Stimulated activated CD8-positive, alpha-beta memory T cell treated with anti-CD3 and anti-CD28 coated beads, Interleukin-7, amount 100 ng/mL, for 1 hour (primary cell): ENCODE measurements at places on chromosomes 1 and 21.

GRCh38 chr1:21089731-21090130 is 87.0 kb downstream of the EIF4G3 start:
- DNase-seq, result no peak

GRCh38 chr1:47617381-47618221 is 179.8 kb downstream of the FOXD2 start:
- no peak for DNase-seq

GRCh38 chr1:47685763-47686066 is 247.9 kb downstream of the FOXD2 start:
- DNase-seq, result no peak

DNA sequence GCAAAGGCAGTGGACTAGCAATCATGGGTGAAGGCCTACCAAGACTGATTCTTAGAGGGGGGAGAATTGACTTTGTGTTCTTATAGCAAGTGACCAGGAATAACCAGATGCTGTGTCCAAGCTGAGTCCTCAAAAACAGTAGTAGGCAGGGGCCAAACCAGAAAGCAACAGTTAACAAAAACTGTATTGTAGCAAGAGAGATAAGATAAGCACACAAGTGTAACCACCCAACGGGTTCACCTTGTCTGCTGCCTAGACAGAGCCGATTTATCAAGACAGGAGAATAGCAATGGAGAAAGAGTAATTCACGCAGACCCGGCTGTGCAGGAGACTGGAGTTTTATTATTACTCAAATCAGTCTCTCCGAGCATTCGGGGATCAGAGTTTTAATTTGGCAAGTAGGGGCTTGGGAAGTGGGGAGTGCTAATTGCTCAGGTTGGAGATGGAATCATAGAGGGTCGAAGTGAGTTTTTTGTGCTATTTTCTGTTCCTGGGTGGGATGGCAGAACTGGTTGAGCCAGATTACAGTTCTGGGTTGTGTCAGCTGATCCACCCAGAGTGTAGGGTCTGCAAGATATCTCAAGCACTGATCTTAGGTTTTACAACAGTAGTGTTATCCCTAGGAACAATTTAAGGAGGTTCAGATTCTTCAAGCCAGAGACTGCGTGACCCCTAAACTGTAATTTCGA is 8.3 kb upstream of the CSRP1 start:
- no peak for DNase-seq

DNA sequence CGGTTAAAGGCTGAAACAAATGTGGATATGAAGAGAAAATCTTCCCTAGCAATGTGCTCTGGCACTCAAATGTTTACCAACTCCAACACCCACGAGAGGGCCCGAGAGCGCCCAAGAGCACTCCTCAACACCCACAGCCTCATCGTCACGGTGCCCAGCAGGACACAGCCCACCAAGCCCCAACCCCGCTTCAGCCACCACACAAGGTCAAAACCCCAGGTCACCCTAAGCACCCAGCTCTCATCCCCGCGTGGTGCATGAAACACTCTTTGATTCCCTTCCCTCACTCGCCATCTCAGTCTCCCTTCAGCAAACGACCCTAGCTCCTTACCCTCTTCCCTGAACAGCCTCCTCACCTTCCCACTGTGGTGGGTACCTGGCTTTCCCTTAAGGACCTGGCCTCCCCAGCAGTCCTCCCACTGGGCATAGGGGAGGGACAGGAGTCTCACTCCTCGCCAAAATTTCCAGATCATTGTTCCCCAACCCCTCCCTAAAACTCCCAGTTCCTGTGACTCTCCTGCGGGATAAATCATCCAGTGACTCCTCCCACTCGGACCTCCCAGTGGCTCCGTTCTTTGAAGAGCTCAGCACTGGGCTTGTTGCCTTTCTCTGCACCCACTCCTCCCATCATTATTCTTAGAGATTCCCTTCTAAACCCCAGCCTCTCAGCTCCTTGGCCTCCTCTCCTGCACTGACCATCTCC is 170.4 kb upstream of the SYT6 start:
- no peak for DNase-seq

DNA sequence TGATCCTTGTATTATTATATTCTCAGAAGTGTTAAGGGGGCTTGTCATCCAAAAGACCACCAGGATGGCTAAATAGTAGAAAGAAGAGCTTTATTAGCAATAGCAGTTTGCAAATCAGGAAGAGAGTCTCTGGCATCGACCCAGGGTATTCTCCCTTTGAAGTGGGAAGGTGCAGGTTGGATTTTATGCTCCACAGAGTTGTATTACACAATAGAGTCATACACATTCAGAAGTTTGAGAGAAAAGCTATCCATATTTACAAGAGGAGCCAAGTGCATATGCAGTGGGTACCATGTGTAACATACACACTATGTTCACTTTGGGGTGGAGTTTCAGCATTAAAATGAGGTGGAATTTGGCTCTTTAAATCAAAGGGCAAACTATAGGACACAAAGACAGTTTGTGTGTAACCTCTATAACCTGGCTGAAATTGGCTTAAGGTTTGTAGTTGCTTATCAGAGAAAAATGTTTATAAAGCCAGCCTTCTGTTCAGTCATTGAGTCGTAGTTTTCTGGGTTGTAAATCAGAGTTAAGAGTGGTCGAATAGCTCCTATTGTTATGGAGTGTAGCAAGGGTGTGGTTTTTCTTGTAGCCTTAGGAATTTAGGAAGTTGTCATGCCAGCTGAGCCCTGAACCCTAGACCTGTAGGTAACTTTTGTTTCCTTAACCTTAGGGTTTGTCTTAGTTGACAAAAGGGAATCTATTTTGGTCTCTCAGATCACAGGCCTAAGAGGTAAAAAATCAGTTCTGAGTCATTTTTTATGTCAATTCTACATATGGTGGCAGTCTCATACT is 125.3 kb downstream of the DNM3 start:
- no peak for DNase-seq

- no peak for DNase-seq
Observed at GRCh38 chr1:38303843-38304242, 257.2 kb upstream of the POU3F1 start.

DNA sequence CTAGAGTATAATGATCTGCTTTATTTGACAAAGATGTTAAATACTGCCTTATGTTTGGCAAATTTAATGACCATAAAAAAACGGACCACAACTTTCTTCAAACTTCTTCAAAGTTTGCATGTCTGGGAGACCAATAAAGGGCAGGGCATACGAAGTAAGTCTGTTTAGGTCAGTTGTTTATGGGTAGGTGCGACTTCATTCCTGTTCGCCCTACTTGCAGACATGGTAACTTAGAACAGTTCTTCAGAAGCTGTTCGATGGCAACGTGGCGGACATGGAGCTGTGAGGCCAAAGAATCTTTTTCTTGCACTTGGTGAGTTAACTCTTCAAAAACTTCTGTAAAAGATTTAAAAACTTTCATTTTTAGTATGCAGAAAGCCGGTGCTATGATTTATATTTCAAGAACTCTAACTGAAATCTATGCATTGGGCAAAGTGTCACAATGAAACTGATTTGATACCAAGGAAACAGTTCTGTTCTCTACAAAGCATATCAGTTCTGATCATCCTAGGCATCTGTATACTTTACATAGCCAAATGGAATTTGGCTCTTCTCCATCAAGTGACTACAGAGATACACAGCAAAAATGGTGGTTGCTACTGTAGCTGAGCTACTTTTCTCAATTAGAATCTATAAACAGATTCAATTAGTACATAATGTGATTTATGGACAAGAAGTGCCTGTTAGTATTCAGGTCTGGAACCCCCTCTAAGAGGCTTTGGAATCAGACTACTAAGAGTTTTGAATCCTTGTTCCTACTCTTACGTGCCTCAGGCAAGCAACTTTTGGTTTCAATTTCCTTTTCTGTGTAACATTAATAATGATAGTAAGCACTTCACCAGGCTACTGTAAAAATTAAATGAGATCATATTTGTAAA is 25.7 kb downstream of the C21orf91 start:
- DNase-seq, result no peak

- DNase-seq, result no peak
Observed at GRCh38 chr1:66445492-66446181, 88.3 kb upstream of the SGIP1 start.

DNA sequence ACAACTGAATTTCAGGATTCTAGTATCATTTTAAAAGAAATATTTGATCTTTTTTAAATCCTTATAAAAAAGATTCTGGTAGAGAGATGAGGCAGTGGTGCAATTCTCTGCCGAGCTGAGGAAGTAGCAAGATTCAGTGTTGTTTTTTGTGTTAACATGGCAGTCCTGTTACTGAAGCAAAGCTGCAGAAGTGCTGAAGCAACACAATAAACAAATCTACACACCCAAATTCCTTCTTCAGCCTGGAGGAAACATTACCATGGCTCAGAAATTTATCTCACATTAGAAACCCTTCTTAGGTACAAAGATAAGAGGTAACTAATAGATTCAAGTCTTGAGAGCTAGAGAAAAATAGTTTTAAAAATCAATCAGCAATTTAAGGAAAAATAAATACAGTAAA is 216.0 kb downstream of the DENND1B start:
- DNase-seq, result no peak

DNA sequence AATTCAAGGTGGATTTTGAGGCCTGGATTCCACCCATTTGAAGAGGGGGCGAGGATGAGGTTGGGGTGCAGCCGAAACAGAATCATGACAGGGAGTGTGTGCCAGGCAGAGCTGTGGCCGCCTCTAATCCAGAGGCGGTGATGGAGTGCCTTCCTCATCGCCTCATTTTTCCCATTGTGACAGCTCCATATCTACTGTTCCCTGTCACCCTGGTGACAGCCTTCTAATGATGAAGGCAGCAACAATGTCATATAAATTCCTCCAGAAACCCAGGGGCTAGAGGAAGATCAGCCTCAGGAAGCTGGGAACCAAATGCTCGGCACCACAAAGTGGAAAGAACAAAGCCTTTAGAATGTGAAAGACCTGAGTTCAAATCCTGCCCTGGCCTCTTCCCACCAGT is 42.0 kb downstream of the LRRN2 start:
- no peak for DNase-seq

GRCh38 chr1:115364046-115364779 is 26.2 kb upstream of the NGF start:
- DNase-seq, result no peak

GRCh38 chr1:99352821-99353220 is 88.5 kb downstream of the PLPPR4 start:
- no peak for DNase-seq

DNA sequence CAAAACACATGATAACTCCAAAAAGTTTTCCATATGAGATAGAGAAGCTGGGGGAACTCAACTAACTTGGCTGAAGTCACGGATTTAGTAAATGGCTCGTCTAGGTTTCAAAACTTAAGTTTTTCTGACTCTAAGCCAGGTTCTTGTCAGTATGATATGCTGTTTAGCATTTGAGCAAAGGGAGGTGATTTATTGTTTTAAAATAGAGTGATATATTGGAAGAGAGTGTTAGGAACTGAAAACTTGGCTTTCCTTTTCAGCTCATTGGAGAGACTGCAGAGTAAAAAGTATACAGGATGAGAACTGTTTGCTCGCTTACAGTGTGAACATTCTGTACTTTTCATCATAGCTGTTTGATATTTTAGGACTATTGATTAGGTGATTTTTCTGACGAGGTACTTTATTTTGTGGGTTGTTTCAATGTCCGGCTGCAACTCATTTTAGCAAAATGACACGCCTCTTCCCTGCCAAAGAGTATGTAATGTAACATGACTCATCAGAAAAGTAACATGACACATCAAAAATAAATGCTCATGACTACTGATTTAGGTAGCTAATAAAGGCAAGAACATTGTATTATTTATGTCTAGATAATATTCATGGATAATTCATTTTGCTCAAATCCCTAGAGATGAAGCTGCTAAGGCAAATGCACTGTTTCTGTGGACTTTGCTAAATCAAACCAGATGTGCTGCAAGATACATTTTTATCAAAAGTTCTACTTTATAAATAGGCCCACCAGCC is 355.1 kb downstream of the GPATCH2 start:
- no peak for DNase-seq

GRCh38 chr1:204069887-204070286 is 3.0 kb upstream of the SOX13 start:
- DNase-seq, result no peak

GRCh38 chr1:23529146-23530086 is 1.6 kb downstream of the E2F2 start:
- no peak for DNase-seq

DNA sequence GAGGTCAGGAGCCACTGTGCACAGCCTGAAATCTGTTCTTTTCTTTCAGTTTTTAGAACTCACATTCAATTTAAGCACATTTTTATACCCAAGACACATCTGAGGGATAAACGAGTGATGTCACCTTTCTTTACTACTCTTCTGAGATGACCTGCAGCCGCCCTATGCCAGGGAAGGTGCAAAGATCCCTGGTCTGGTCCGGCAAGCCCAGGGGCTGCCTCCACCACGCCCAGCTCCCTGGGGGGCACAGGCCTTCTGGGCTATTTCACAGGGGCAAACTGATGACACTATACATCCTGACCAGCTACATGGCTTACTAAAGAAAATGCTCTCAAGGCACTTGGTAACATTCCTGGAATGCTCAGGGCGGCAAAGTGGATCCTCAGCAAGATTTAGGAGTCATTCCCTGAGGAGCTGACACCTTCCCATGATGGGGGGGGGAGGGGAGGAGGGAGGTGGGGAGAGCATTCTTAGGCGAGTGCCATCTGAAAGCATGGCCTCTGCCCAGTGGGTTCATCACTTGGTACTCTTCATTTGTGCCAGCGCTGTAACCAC is 11.3 kb downstream of the MRAP start:
- no peak for DNase-seq

- no peak for DNase-seq
Observed at GRCh38 chr1:22739648-22740385, 29.2 kb downstream of the EPHB2 start.

DNA sequence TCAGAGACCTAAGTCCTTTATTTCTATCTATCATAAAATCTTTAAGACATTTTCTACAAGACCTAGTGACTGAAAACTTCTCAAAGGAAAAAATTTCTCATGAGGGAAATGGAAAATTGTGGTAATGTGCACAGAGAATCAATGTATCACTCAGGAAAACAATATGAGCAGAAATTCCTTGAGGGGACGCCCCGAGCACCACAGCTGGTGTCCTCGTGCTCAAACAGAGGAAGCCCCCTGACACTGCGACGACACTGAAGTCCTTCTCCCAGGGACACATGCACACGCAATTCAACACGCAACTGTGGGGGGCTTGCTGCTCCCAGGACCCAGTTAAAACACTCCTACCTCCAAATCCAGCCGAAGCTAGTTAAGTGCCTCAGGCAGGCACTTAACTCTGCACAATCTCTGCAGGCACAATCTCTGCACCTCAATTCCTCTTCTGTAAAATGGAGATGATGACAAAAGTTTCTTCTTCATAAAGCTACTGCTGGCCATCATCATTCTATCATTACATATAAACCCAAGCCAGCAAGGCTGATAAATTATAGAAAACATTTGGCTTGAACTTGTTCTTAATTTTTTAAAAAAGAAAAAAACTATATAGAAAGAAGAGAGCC is 16.0 kb downstream of the ZBTB17 start:
- no peak for DNase-seq

GRCh38 chr1:231338270-231339128 is at the start of gene SPRTN:
Gene SPRTN, plus strand, starts transcription at chr1:231338293. Its CDS starts 91 bp downstream, at chr1:231338384.
- no peak for DNase-seq
